ENCODE measurements at places on chromosomes 12 and 14.

- DNase-seq, result peak; percentile 53
Observed at GRCh38 chr14:96920023-96920422, 122.8 kb downstream of the VRK1 start.

- DNase-seq, result peak; percentile 13
Observed at GRCh38 chr14:36339816-36340215, 19.4 kb upstream of the MBIP start.

GRCh38 chr12:24940157-24940556, 8.7 kb downstream of the BCAT1 start:
- no peak for DNase-seq

DNA sequence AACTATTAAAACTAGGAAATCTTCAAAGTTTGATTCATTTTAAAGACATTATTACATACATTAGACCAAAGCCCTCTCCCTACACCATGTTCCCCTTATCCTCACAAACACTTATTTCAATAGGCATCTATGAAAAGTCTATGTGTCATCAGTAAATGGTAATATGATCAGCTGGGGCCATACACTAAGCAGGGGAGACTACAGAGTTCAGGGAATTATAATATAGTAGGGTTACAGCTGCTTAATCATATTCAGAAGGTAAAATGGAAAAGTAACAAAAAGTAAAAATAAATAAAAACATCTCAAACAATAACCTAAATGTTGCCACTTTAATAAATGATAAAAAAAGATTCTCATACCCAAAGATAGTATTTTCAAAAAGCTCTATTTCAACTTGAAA, 29.1 kb downstream of the PAWR start:
- no peak for DNase-seq

Data from NB4 (cell line).